ENCODE measurements at places on chromosomes 1 and 21.

GRCh38 chr1:153612755-153613331 is at the start of gene S100A16:
Gene S100A16 (minus strand): TSS chr1:153613137. CDS start chr1:153608151, 4,986 bp downstream.
- DNase-seq, result no peak

DNA sequence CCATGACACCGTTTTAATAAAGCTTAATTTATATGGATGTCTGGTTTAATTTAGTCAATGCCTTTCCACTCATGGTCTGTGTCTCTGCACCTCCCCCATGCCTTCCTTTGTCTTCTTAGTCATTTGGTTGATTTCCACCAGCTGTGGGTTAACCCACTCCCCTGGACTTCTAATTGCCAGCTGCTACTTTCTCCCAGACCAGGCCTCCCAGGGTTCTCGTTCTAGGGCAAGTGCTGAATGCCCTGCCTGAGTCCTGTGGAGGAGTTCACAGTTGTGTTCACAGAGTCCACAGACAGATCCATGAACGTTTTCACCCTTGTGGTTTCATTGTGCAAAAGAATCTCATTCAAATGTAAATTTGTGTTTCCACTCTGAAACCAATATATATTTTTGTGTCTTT is 243.4 kb downstream of the NUF2 start:
- no peak for DNase-seq

- DNase-seq, result no peak
Measured at GRCh38 chr1:33234131-33234530, 22.2 kb upstream of the ZNF362 start.

DNA sequence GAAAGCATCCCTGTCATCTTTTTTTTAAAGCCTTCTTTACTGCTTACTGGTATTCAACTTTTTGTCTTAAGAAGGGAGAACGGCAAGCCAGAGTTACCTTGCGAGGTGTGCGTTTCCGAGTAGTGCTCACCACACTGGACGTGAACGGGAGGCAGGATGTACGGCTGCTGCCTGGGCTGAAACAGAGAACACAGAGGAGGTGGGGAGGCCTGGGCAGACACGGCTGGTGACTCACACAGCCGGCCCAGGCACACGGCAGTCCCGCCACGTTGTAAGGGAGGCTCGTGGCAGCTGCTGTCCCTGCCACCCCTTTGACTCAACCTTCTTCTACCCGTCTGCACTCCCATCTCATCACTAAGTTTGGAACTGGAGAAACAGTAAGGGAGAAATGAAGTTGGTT is 105.8 kb downstream of the SMYD2 start:
- DNase-seq, result no peak

- no peak for DNase-seq
Measured at GRCh38 chr1:215474940-215475339, 92.2 kb upstream of the KCTD3 start.

DNA sequence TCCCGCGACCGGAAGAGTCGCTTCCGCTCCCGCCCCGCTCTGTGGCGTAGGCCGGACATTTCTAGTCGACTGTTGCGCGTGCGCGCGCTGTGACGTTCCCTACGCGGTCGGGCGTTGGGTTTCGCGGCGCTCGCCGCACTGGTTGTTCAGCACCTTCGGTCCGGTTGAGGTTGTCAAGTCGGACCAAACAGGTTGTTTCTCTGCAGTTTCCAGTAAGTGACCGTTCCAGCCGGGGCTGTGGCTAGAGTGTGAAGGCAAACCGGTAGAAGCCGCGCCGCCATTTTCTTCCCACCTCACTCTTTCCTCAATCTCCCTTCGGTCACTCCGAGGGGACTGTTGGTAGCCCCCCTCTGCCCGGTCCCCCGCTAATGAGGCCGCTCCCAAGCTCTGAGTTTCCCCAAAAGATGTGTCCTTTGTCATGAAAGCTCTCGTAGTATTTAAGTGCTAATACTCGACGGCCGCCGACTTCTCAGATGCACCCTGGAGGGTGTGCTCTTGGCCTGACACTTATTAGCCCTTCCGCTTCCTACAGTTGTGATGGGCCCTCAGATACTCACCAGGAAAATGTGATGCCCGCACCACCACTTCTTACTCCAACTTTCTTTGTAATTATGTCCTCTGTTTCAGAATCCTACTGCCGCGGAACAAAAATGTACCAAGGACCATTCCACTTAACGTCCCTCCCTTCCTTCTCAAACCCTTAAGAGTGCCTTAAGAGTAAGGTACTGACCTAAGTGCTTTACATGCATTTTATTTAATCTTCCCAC is 56.3 kb downstream of the TRAF5 start:
- peak; percentile 96 for DNase-seq

DNA sequence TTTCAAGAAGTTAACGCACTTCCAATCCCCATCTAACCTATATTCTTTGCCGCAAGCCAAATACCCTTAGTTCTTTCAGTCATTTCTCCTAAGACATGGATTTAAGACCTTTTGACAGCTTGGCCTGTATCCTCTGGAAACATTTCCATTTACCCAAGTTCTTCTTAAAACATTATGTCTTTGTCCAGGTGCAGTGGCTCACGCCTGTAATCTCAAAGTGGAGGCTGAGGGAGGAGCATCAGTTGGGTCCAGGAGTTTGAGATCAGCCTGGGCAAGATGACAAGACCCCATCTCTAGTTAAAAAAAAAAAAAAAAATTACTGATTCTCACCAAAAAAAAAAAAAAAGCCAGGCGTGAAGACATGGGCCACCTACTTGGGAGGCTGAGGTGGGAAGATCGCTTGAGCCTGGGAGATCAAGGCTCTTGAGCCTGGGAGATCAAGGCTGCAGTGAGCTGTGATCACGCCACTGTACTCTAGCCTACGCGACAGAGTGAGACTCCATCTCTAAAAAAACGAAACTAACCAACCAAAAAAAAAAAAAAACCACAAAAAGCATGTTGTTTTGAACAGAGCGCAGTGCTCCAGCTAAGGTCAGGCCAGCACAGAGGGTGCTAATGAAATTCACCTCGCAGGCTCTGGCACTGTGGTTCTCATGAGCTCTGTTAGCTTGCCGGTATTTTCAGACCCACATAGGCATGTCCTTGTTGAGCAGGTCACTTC is 36.0 kb downstream of the NUAK2 start:
- DNase-seq, result no peak

DNA sequence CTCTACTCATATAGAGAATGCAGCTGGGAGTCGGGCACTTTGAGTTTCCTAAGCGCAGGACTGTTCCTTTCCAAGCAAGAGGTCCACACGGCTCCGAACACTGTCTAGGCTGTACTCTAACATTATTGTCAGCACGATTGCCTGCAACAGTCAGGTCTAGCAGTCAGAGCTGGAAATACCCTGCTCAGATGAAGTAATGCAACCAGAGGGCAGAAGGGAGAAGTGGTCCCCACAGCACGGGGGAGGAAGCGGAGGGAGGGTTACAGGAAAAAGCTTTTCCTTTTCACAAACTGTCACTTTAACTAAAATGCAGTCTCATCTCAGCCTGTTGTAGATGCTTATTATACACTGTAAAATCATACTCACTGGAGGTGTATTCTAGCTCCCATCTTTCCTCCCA is 98.9 kb upstream of the SLC44A3 start:
- DNase-seq, result no peak

DNA sequence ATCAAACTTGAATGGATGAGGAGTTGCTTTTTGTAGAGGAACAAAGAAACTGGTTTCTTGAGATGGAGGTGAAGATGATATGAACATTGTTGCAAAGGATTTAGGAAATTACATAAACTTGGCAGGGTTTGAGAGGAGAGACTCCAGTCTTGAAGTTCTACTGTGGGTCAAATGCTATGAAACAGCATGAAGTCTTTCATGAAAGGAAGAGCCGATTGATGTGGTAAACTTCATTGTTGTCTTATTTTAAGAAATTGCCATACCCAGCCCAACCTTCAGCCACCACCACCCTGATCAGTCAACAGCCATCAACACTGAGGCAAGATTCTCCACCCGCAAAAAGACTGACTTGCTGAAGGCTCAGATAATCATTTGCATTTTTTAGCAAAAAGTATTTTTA is 52.2 kb downstream of the SIPA1L2 start:
- no peak for DNase-seq

Measured in NCI-H2081 (cell line).